M059J (cell line): ENCODE measurements at places on chromosomes 2 and 18.
A peak's percentile ranks its signal among the peaks of the same experiment; 100 is the strongest.

DNA sequence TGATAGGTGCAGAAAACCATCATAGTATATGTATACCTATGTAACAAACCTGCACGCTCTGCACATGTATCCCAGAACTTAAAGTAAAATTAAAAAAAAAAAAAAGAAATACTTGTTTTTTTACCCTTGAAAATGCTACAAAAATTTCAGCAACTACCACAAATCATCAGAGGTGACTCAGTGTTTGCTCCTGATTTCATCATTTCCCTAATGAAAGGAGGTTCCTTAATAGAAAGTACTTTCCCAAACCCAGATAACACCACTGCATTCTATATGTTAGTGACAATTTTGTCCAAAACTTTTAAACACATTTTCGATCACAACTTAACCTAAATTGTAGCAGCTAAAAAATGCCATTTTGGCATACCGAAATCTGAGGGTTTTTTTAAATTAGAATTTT, 163.3 kb downstream of the SLC39A10 start:
- DNase-seq: peak; percentile 33

GRCh38 chr18:39549144-39549543, 1983.5 kb upstream of the CELF4 start:
- DNase-seq: no peak

GRCh38 chr2:4408321-4408720, 704.9 kb downstream of the DCDC2C start:
- DNase-seq: no peak

- no peak for DNase-seq
These were observed 33.1 kb upstream of the MYO1B start for GRCh38 chr2:191212119-191212518.

- no peak for DNase-seq
These were observed 343.0 kb downstream of the ERBB4 start for GRCh38 chr2:212195626-212196025.

- DNase-seq: peak; percentile 14
These were observed 9.4 kb downstream of the ADAM23 start for GRCh38 chr2:206452750-206453149.

DNA sequence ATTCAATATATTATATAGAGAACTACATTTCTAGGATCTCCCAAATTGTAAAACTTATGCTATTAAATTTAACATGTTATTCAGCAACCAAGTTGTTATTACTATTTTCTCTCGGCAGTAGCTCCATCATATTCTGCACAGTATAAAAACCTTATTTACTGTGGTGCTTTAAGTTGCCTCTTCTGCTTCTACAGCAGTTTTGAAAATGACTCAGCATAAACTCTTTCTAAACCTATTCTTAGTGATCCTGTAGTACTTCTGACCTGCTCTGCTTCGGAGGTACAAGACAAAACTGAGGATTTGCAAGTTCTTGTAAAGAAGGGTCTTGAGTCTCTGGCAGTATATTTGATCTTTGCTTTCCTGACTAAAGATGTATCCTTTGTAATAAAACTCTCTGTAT, 567.2 kb downstream of the TMX3 start:
- peak; percentile 5 for DNase-seq

DNA sequence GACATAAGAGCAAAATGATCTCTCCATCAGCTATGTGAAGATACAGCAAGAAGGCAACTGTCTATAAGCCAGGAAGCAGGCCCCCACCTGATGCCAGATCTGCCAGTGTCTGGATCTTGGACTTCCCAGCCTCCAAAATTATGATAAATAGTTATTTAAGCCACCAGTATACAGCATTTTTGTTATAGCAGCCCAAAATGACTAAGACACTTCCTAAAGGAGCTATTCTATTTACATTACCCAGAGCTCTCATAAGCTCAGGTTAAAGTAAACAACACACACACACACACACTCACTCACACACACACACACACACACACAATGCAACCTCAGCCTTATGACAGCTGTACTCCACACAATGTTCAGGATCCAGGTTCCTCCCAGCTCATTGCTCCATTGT, 5.7 kb upstream of the YPEL5 start:
- DNase-seq: no peak

- DNase-seq: peak; percentile 61
These were observed 34.9 kb upstream of the PLA2R1 start for GRCh38 chr2:160097326-160097725.

- no peak for DNase-seq
These were observed 58.1 kb downstream of the ST3GAL5 start for GRCh38 chr2:85830645-85831044.

DNA sequence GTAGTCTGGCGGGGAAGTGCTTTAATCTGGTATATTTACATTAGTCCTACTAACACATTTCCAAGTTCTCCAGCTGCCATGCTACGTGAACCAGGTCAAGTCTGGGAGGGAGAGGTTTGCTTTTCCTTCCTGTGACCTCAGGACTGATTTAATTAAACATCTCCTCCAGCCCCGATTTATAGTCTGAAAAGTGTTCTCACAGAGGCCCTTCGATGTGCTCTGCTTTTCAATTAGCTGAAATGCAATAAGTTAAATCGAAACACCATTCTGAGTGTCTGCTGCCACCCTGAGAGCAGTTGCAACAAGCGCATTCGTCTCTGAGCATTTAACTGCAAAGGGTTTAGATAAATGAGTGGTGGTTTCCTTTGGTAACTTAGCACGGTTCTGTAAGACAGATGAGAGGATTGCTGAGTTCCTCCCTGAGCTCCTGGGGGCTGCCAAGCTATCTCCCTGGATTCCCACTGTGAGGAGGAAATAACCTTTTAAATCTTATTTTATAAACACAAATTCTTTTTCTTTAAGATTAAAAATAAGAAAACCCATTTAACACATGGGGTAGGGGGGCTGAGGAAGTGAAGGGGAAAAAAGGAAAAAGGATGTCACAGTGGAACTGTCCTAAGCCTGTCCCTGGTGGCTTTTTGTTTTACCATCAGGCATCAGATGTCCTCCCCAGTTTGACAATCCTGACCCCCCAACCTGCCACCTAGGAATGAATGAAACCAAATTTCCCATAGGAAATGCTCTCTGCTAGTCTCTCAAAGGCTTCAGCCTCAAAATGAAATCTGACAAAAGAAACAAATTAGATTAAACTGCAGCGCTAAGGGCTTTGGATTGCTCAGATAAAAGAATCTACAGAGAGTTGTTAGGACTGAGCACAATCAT, 56.5 kb upstream of the CREB1 start:
- peak; percentile 79 for DNase-seq

- DNase-seq: peak; percentile 1
These were observed 76.4 kb upstream of the BCL11A start for GRCh38 chr2:60629801-60630385.

DNA sequence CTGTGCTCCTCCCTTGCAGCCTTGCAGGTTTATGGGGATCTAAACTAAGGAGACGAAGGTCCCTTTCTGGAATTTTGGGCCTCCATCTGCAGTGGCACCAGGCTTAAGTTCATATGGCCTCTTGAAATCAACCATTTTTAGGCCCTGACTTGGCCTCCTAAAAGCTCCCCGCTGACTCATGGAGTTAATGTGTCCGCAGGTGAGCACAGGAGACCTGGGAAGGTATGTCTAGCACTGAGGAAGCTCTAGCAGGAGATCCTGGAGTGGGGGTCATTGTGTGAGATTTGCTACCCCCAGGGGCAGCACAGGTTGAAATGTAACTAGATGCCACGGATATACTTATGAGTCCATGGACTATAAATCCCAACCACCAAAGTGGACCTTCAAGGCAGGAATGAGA, 95.9 kb upstream of the CELF4 start:
- no peak for DNase-seq

GRCh38 chr2:10329880-10330699, 27.4 kb downstream of the HPCAL1 start:
- DNase-seq: peak; percentile 83

DNA sequence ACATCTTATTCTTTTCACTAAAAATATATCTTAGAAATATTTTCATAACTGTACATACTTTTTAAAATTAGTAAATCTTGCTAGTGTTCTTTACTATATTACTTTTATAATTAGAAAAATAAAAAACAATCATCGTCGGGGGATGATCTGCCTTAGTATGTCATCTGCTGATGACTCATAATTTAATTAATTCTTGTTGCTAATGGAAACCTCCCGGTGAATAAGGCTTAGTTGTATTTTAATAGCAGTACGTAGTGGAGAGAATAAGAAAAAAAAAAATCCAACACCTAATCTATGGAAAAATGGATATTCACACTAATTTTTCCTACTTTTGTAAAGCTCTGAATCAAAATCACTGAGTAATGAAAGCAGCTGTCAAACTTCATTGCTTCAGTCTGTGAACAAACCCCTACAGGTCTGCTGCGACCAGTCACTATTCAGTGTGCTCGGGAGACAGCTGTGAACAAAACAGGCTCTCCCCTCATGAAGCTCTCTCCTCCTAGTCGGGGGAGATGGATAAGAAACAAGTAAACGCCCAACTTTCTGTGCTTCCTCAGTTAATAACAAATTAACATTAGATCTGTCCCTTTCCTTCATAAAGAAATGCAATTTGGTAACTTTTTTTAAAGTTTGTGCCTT, 97.4 kb upstream of the UPP2 start:
- DNase-seq: peak; percentile 40

- no peak for DNase-seq
These were observed 81.9 kb upstream of the MYCN start for GRCh38 chr2:15858466-15858865.

GRCh38 chr2:47899915-47900816, 6.1 kb downstream of the FBXO11 start:
- DNase-seq: no peak

GRCh38 chr2:30649828-30650227, 157.4 kb downstream of the CAPN13 start:
- no peak for DNase-seq

- peak; percentile 28 for DNase-seq
These were observed 291.0 kb upstream of the DOK6 start for GRCh38 chr18:69109686-69110085.

- DNase-seq: no peak
These were observed at the start of gene C1QL2 for GRCh38 chr2:119158563-119159347. C1QL2 (minus strand) TSS chr2:119158751; CDS start chr2:119158269, 482 bp downstream.

DNA sequence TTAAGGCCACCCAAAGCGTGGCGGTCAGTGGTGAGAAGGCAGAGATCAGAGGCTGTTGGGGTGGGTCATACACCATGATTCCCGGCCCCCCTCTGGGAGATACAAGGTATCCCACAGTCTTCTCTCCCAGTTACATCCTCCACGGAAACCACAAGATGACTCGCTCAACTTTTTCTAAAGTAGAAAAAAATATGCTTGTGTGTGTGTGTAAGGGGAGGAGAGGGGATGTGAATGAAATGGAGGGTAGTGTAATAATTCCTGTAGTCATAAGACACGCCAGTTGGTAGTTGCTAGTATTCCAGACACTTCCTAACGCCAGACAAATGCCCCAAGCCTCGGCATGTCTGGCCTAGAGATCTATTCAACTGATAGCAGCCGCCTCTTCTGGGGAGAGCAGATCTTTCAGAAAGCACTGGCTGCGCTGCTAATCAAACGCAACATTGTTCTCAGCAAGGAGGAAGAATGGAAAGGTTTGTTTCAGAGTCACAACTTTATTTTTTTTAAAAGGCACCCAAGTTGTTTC, 143.5 kb downstream of the TGIF1 start:
- peak; percentile 86 for DNase-seq

GRCh38 chr2:66228128-66228547, 206.8 kb upstream of the MEIS1 start:
- no peak for DNase-seq

DNA sequence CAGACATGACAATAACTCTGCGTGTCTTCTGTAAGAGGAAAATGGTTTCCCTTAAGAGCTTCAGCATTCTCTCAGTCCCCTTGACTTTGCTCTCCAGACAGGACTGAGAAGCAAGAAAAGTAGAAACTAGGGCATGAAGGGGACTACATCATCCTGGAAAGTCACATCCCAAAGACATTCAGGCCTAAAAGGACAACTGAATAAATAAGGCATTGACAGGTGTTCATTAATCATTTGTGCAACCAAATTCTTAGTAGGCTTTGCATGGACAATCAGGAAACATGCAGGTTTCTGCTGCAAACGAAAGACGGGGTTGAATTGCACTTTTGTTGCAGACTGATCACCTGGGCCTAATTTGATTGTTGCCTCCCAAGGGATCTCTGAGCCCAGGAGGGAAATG, 1.2 kb upstream of the SGPP2 start:
- DNase-seq: no peak

DNA sequence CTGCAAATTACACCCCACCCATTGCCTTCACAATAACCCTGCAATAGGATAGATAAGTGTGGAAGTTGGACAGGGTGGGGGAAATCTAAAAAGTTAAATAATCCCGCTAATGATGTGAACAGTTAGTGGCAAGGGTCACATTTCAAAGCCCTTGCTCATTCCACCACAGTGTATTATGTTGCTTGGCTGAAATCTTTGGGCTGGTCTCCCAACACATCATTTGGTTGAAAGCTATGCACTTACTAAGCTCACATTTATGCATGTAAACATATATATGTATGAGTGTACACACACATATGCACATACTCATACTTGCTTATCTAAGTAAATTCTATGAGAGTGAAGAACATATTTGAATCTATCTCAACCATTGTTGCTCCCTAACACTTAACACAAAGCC, 197.8 kb downstream of the RDH14 start:
- peak; percentile 74 for DNase-seq

GRCh38 chr2:119758881-119759450, 756 bp upstream of the PTPN4 start:
- no peak for DNase-seq

- DNase-seq: peak; percentile 71
These were observed 315.2 kb upstream of the ZEB2 start for GRCh38 chr2:144834998-144835633.

DNA sequence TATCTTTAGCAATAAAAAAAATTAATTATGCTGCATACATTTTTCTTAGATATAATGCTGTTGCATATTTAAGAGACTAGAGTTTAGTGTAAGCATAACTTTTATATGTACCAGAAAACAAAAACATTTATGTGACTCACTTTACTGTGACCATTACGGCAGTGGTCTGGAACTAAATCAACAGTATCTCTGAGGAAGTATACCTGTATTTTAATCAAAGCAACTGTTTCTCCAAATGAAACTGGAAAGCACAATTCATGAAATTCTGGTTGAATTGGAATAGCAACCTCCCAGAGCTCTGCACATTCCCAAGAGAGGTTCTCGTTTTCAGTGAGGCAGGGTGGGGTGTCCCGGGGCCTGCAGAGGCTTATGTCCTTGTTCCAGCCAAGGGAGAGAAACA, 112.2 kb upstream of the TACR1 start:
- peak; percentile 22 for DNase-seq

DNA sequence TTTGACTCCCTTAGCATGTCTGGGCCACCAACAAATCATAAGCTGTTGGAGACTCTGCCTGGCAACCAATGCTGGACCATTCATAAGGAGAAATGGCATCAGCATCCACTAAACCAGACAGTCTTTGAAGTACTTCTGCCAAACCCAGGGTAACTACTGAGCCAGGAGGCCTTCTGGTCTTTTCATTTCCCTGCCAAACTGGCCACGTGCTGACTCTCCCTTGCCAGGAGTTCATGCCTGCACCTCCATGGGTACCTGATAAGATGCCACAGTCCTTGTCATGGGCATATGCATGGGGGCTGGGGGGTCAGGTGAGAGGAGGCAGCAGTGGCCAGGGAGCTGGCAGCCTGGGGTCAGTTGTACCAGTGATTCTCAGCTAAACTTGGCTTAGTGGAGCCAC, 34.2 kb upstream of the DAPL1 start:
- no peak for DNase-seq

- DNase-seq: no peak
These were observed 16.4 kb upstream of the TUBB6 start for GRCh38 chr18:12291690-12292089.
